ENCODE measurements at places on chromosomes 13 and 19. TPM values are rescaled to one million over a fixed set of nuclear protein-coding genes. Genes with fewer than 3 reads are reported as not detected.
A peak's percentile ranks its signal among the peaks of the same experiment; 100 is the strongest.

DNA sequence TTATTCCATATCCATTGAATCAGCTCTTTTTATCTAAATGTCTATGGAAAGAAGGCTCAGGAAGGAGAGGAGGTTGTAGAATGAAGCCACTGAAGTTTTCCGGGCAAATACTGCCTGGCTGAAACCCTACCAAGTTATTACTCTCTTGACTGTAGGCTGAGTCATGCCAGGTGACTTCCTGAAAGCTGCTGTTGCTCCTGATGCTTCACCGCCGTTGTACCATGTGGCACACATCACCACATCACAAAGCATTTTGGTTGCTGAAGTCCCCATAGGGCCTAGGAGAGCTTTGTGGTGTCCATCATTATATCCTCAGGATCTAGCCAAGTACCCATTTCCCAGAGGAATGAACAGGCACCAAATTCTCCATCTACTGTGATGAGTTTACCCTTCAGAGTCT is 11.1 kb upstream of the TDRD12 start:
- no peak overlapping the region for H3K4me3 ChIP-seq
- no peak for DNase-seq
- no peaks in the 10 kb centered on the region for H3K4me1 ChIP-seq
- no peaks in the 10 kb centered on the region for H3K27me3 ChIP-seq
- no peak overlapping the region for H3K27ac ChIP-seq

- no peak for DNase-seq
- peak overlapping the region; percentile 26 for H3K4me3 ChIP-seq
- peaks cover 17% of the 10 kb centered on the region for H3K4me1 ChIP-seq
- H3K27ac ChIP-seq = peak overlapping the region; percentile 83
- peaks cover 19% of the 10 kb centered on the region for H3K36me3 ChIP-seq
- H3K27me3 ChIP-seq = no peaks in the 10 kb centered on the region
Measured at GRCh38 chr19:11194656-11195558, 2.4 kb downstream of the KANK2 start.

DNA sequence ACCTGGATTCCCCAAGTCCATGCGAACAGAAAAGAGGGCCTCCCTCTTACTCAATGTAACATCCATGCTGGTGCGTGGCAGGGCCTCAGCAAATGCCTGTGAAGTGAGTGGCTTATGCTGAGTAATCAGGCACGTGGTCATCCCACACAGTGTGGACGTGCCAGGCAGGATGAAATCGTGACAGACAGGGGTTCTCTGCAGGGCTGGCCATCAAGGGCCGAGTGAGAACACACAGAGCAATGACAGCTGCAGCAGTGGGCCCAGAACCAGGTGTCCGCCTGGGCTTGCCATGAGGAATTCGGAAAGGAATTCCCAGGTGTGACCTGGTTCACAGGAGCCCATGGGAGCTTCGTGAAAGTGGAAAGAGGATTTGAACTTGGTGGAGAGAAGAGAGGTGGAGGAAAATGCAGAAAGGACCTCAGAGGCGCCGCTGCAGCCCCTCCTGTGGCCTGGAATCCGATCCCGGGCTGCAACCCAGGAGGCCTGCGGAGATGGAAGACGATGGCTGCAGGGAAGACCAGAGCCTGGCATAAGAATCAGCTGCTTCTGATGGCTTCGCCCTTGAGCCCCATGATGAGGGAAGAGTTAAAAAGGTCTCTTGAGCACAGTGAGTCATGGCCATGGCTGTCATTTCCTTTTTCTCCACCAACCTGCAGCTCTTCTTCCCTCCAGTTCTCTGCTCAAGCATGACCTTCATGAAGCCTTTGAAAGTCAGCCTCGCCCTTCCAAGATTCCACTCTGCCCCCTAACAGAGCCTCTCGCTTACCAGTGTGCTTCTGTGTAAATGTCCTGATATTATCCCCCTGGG is 34.6 kb upstream of the SOX1 start:
- no peak overlapping the region for H3K27ac ChIP-seq
- no peak overlapping the region for H3K4me3 ChIP-seq
- DNase-seq = no peak
- no peaks in the 10 kb centered on the region for H3K4me1 ChIP-seq
- no peaks in the 10 kb centered on the region for H3K27me3 ChIP-seq

DNA sequence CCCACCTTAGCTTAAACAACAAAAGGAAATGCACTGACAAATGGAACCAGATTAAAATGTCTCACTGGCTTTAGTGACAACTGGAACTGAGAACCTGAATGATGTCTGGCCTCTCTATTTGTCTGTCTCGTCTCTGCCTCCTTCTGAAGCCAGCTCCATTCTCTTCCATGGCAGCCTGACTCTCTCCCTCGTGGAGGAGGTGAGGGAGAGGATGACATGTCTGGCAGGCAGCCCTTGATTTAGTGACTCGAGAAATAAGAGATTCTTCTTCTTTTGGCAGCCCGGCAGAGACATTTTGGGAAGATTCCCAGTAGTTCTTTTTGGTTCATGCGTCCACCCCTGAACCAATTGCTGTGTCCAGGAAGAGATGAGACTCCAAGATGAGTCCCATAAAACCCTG is 131.7 kb downstream of the KLF5 start:
- no peaks in the 10 kb centered on the region for H3K36me3 ChIP-seq
- DNase-seq = no peak
- H3K27ac ChIP-seq = no peak overlapping the region
- H3K4me3 ChIP-seq = no peak overlapping the region
- no peaks in the 10 kb centered on the region for H3K27me3 ChIP-seq

GRCh38 chr19:32642771-32643170 is 32.2 kb downstream of the ANKRD27 start:
- no peaks in the 10 kb centered on the region for H3K27me3 ChIP-seq
- no peak overlapping the region for H3K27ac ChIP-seq
- no peak overlapping the region for H3K4me3 ChIP-seq

- H3K36me3 ChIP-seq = no peaks in the 10 kb centered on the region
- no peaks in the 10 kb centered on the region for H3K4me1 ChIP-seq
- no peak for DNase-seq
- H3K4me3 ChIP-seq = no peak overlapping the region
- H3K27me3 ChIP-seq = no peaks in the 10 kb centered on the region
Measured at GRCh38 chr13:112250788-112251445, 125.2 kb upstream of the SPACA7 start.

DNA sequence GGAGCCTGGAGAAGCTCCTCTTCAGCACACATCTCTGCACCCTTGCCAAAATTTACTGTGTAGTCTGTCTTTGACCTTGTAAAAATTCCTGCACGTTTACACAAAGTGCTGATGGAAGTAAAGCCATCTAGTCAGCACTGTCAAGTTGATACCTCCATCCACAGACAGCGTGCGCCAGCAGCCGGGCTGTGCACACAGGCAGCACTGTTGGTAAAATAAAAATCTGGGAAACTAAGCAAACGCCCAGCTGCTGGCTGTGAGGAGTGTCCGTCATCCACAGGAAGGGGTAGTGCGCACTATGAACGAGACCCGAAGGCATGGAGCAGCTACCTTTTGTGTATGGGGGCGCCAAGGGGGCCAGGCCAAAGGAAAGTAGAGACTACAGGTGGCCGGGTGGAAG is 17.4 kb upstream of the SIGLEC11 start:
- H3K27me3 ChIP-seq = no peaks in the 10 kb centered on the region
- H3K4me1 ChIP-seq = no peaks in the 10 kb centered on the region
- H3K4me3 ChIP-seq = no peak overlapping the region
- no peak for DNase-seq

DNA sequence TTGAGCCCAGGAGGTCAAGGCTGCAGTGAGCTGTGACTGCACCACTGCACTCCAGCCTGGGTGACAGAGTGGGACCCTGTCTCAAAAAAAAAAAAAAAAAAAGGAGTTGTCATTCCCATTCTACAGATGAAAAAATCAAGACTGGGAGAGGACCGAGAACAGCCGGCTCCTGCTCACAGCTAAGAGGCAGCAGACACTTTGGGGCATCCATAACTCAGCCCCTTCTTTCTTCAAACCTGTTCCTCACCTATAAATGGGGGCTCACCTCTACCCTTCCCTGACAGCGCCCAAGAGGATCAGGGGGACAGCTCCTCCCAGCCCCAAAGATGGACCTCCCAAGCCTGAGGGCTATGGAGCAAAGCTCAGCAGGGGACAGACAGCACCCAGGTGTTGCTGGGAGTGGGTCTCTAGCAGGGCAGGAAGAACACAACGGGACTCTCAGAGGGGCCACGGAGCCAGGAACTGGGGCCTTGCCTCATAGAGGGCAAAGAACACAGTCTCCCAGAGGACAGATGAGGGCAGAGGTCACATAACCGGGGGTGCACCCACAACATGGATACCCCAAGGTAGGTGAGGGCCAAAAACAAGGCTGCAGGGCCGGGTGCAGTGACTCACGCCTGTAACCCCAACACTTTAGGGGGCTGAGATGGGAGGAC is 3.4 kb upstream of the KLF16 start:
- H3K27me3 ChIP-seq = peaks cover 6% of the 10 kb centered on the region
- H3K36me3 ChIP-seq = no peaks in the 10 kb centered on the region
- no peak overlapping the region for H3K27ac ChIP-seq

DNA sequence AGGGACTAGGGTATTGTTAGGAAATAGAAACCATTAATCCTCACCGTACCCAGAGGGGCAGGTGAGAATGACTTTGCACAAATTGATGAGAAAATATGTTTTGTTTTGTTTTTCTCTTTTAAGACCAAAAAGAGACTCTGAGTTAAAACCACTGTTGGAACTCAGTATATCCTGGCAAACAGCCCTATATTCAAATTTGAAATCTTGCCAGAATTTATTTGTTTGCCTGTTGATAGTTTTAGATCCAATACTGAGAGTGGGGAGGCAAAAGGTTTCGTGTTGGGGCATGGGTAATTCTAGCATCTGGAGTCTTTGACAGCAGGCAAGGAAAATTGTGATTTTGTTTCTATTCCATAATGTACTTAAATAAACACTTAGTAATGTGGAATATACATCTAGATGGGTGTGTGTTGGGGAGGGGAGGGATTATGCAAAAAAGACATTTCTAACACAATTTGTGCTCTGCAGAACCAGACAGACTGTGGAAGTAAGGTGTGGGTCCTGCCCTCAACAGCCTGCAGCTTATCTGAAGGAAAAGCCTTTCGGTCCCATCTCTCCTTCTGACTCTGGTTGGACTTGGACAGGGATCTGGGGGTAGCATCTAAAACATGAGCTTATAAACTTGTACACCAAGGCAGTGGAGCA is 190.7 kb downstream of the OXGR1 start:
- H3K4me3 ChIP-seq = no peak overlapping the region
- H3K4me1 ChIP-seq = no peaks in the 10 kb centered on the region
- no peak overlapping the region for H3K27ac ChIP-seq
- no peak for DNase-seq
- H3K27me3 ChIP-seq = no peaks in the 10 kb centered on the region
- H3K36me3 ChIP-seq = no peaks in the 10 kb centered on the region

- H3K27me3 ChIP-seq = no peaks in the 10 kb centered on the region
- peaks cover 4% of the 10 kb centered on the region for H3K4me1 ChIP-seq
- no peak for DNase-seq
- H3K36me3 ChIP-seq = no peaks in the 10 kb centered on the region
- H3K4me3 ChIP-seq = no peak overlapping the region
- H3K27ac ChIP-seq = no peak overlapping the region
Measured at GRCh38 chr13:35984776-35985453, 146.3 kb downstream of the DCLK1 start.

GRCh38 chr13:100860866-100861265 is 186.3 kb upstream of the TMTC4 start:
- H3K27me3 ChIP-seq = no peaks in the 10 kb centered on the region
- no peak for DNase-seq
- no peak overlapping the region for H3K4me3 ChIP-seq
- no peak overlapping the region for H3K27ac ChIP-seq
- no peaks in the 10 kb centered on the region for H3K4me1 ChIP-seq

- peaks cover 9% of the 10 kb centered on the region for H3K4me1 ChIP-seq
- DNase-seq = no peak
- no peak overlapping the region for H3K27ac ChIP-seq
- no peaks in the 10 kb centered on the region for H3K36me3 ChIP-seq
- no peak overlapping the region for H3K4me3 ChIP-seq
Measured at GRCh38 chr13:43316281-43316680, 292.9 kb downstream of the DNAJC15 start.

- DNase-seq = peak; percentile 29
- peaks cover 19% of the 10 kb centered on the region for H3K36me3 ChIP-seq
- H3K27me3 ChIP-seq = no peaks in the 10 kb centered on the region
- H3K4me1 ChIP-seq = peaks cover 52% of the 10 kb centered on the region
Measured at GRCh38 chr19:1267477-1268225, 1.5 kb upstream of the CIRBP start.

GRCh38 chr13:102863590-102863989 is 17.8 kb downstream of the ERCC5 start:
- H3K4me1 ChIP-seq = peaks cover 30% of the 10 kb centered on the region
- H3K4me3 ChIP-seq = no peak overlapping the region

The SIGLEC5 gene
- total RNA-seq = not detected

The FREM2 gene
- 3.2 TPM for total RNA-seq

The MAST3 gene
- 2.0 TPM for total RNA-seq

The KLF16 gene
- 1.1 TPM for total RNA-seq

The ARHGAP45 gene
- 4.2 TPM for total RNA-seq

The GZMM gene
- not detected for total RNA-seq

The IRF2BP1 gene
- 40.6 TPM for total RNA-seq
